ENCODE measurements at places on chromosomes 3 and 15.

- DNase-seq, result no peak
These were observed 1015.4 kb upstream of the SEMA6D start for GRCh38 chr15:46701896-46702295.

DNA sequence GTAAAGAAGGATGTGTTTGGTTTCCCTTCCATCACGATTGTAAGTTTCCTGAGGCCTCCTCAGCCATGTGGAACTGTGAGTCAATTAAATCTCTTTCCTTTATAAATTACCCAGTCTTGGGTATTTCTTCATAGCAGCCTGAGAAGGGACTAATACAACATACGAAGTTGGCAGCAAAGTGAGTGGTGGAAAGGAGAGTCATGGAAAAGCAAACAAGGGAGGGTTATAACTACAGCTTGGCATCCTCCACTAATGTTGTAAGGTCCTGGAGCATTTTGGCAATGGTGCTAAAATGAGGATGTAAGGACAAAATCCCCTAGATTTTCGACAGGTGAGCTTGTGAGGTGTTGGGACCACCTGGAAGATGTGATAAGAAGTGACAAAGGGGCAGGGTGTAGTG, 5.8 kb upstream of the TMEM41A start:
- DNase-seq, result no peak

DNA sequence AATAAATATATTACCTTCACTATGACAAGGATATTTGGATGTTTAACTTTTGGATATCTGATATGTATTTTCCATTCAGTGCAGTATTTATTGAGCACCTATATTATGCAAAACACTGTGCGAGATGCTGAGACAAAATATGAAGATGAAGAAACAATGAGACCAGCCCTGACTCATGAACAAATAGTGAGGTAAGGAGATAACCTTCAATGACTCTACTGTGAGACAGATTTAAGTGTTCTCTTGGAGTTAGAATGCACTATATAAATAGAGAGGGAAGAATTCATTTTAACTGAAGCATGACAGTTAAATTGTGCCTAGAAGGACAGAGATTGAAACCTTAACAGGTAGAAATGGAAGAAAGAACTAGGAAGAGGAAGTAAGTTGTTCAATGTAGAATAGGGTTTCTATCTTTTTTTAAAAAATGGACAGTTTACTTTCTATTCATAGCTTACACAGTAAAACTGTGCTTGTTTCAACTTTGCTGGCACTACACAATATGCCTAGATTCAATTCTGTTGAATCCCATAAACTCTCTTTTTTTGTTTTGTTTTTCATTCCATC, 124.2 kb downstream of the ZBTB20 start:
- DNase-seq, result no peak

DNA sequence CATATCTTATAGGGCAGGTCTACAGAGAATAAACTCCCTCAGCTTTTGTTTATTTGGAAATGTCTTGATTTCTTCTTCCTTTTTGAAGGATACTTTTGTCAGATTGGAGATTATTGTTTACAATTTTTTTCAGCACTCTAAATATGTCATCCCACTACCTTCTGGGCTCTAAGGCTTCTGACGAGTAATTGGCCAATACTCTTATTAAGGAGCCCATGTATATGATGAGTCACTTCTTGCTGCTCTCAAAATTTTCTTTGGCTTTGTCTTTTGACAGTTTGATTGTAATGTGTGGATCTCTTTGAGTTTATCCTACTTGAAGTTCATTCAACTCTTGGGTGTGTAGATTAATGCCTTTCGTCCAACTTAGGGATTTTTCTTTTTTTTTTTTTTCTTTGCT, 28.9 kb upstream of the CD200R1L start:
- no peak for DNase-seq

DNA sequence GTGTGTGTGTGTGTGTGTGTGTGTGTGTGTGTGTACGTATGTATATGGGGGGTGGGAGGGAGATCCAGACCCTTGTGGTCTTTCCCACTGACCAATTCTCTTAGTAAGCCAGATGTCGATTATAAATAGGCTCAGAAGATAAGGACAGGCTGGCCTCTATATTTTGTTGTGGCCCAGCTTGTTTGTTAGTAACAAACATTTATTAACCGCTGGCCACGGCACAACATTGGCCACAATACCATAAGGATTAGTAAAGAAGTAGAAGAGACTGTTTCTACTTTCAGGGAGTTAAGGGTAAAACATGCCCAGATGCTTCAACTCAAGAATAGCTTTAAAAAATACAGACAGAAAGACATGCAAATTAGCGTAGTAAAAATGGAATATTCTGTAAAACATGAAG, 58.1 kb downstream of the ABHD2 start:
- DNase-seq, result no peak
